ENCODE measurements at places on chromosomes 5 and 9.

- DNase-seq, result no peak
Observed at GRCh38 chr5:105506692-105507277, 1944.2 kb upstream of the NUDT12 start.

- no peak for DNase-seq
Observed at GRCh38 chr9:120950421-120951388, 24.1 kb upstream of the TRAF1 start.

GRCh38 chr9:115855458-115856133 lies 298.0 kb upstream of the PAPPA start:
- DNase-seq, result no peak

DNA sequence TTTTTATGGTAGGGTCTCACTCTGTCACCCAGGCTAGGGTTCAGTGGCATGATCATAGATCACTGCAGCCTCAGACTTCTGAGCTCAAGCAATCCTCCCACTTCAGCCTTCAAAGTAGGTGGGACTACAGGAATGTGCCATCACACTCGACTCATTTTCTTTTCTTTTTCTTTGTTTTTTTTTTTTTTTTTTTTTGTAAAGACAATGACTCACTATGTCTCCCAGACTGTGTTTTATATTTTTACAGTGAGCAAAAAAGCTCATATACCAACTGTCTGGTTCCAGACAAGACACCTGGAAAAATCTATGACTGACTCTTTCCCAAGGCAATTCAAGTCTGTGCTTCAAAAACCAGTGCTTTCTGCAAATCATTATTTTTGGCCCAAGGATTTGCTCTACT lies 10.8 kb upstream of the FOXD1 start:
- no peak for DNase-seq

DNA sequence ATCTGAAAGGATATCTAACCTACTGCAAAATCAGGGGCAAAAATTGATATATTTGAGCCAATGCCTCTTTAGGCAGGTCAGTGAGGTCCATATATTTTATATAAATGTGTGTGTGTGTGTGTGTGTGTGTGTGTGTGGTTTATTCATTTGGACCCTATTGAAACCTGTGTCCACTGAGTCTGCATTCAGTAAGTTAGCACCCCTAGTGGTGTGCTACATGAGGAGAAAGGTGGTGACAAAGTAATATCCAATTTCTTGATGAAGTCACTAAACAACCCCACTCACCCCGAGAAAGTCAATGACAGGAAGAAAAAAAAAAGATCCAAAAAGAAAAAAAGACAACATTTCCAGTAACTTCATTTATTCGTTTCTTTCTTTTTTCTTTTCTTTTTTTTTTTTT lies 4.1 kb downstream of the FBXW11 start:
- no peak for DNase-seq

DNA sequence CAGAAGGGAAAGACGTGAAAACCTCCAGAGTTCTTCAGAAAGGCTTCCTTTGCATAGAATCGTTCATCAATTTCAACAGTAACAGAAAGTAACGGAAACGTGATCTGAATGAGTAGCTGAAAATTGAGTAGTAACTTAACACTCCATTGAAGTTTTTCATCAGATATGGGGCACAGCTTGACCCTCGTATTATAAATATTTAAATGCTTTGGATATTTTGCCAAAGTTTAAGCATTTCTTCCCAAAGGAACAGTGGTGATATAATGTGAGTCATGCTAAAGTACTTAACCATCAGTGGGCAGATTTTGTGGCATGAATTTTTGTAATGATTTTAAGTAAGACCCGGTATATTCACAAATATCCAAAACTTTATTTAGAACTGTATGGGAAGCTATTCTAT lies 67.4 kb upstream of the ADAMTS19 start:
- no peak for DNase-seq

- DNase-seq, result no peak
Observed at GRCh38 chr9:109966643-109967368, 186.8 kb downstream of the PALM2AKAP2 start.

DNA sequence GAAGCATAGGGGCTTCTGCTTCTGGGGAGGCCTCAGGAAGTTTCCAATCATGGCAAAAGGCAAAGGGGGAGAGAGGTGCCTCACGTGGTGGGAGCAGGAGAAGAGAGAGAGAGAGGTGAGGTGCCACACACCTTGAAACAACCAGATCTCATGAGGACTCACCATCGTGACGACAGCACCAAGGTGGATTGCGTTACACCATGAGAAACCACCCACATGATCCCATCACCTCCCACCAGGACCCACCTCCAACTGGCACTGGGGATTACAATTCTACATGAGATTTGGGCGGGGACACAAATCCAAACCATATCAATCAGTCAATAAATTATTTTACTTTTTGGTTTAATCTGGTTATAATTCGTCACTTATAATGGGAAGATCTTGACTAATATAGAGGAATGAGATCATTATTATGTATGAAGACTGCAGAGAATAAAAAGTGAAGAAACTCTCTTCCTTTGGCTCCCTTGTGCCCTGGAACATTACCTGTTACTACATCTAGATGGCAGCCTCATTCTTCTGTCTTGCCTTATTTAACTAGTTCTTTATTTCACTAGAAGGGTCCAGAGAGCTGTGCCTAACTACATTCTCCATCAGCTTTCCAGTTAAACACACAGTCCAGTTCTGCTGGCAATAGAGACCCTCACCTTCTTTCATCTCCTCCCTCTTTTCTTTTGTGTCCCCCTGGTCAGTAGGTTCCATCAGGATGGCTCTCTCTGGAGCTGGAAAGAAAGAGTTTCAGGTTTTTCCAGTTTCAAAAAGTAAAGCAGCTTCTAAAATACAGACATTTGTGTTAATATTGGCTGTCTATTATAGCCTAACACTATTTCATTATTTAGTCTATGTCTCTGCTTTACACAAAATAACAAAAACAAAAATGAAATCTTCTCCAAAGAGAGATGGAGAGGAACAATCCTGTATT lies 21.7 kb upstream of the SPINK7 start:
- DNase-seq, result no peak

GRCh38 chr5:80672140-80672736 lies 17.5 kb upstream of the DHFR start:
- peak; percentile 64 for DNase-seq

GRCh38 chr5:45623832-45624231 lies 72.3 kb downstream of the HCN1 start:
- DNase-seq, result no peak

- no peak for DNase-seq
Observed at GRCh38 chr5:116442095-116442534, 132.5 kb downstream of the SEMA6A start.

DNA sequence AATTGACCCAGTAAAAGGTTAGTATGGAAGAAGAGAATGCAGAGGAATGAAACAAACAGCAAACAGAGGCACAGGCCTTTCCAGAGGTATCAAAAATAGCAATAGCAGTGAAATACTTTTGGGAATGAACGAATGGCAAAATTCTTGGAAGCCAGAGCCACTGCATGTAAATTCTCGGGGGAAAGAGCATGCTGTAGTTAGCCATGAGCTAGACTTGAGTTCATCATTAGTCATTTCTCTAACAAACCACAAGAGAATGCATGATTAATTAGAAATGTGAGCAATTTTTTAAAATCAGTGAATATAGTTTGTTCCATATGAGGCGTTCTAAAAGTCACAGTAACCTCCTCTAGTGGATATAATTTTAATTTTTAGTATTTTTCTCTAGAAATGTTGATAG lies 170.3 kb upstream of the PRR16 start:
- no peak for DNase-seq

DNA sequence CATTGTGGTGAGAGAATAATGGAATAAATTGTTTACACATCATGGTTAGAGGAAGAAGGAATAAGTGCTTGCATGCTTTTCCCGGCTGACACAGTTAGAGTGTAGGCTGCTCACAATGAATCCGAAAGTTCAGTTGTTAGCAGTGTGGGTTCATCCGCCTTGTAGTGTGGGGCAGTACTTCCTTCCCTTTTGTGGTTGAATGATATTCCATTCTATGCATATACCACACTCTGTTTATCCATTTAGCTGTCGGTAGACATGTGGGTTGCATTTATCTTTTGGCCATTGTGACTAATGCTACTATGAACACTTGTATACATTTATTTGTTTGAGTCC lies 84.0 kb downstream of the COL5A1 start:
- DNase-seq, result no peak

DNA sequence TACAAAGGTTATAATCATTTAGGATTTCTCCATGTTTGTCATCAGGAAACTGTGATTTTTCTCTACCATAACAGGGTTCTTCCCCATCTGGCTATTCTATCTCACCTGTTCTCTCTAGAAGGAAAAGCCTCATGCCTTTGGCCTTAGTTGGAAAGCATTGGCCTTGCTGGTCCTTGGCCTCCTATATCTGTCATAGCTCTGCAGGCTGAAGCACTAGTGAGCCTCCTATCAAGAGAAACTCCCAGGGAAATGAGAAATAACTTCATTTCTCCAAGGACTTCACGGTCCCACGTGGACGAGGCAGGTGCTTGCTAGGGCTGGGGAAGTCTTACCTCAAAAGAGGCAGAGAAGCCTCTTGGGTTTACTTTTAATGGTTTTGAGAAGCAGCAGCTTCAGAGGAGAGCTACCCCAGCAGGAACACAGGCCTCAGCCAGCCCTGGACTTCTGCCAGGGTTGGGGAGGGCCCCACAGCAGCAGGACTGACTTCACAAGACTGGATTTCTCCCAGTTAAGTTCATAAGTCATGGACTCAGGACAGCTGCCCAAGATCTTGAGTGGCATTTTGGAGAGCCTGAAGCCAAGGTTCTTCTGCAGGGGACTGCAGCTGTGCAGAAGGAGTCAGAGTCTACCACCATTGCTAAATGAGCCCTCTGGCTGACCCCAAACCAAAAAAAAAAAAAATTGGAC lies 15.8 kb upstream of the PSAT1 start:
- no peak for DNase-seq

GRCh38 chr5:121525706-121526105 lies 326.0 kb upstream of the FTMT start:
- no peak for DNase-seq

DNA sequence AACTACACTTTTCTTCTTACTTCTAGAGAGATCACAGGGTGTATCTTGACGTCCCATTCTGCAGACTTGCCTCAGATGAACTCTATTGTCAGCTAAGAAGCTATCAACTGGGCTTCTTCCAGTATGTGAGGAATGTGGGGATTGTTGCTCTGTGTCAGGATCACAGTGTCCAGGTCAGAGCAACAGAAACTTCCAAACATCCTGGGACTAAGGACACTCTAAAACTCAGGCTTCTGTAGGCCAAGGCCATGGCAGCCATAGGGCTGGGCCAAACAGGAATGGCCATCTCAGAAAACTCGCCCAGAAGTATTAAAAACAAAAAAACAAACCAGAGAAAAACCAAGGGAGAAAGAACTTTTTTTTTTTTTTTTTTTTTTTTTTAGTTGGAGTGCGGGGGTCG lies 210.0 kb upstream of the CLINT1 start:
- no peak for DNase-seq

GRCh38 chr5:136510481-136510880 lies 145.1 kb upstream of the TRPC7 start:
- DNase-seq, result no peak

- DNase-seq, result no peak
Observed at GRCh38 chr9:108645520-108645919, 210.3 kb downstream of the ACTL7B start.

GRCh38 chr5:6632324-6632887 lies 438 bp downstream of the NSUN2 start:
- DNase-seq, result no peak

DNA sequence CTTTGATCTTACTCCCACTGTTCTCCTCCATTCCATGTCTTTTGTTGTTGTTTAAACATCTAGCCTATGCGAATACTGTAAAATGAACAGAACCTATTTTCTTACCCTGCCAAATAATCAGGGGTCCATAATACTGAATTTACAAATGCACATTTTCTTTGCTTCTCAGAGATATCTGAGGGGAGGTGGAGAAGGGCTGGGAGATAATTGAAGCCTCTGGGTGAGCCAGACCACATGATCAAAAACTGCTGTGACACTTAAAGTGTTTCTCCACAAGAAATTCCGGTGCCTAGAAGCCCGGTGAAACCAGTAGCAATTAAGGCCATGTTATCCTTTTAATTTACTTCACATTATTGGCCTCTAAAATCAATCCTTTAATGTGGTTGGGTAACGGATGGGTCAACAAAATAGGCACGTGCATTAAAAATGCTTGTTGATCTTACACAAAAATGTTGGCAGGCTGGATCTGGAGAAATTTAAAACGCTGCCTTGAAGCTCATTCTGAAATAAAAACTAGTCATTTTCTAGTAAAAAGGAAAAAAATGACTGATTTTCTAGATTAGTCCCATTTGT lies 10.8 kb downstream of the SEMA6A start:
- no peak for DNase-seq

DNA sequence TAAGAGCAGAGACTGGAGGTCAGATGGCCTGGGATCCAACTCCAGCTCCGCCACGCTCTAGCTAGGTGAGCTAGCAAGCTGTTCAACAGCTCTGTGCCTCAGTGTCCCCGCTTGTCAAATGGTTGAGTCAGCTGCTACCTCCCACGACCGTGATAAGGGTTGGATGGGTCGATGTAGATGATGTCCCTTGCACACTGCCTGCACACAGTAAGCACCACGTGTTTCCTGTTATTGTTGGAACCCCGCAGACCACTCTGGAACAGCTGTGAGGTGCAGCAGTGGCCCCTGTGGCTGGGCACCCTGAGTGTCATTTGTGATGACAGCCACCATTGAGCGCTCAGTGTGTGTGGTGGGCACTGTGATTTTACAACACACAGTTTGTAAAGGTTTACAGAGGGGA lies 54.0 kb upstream of the CTSL start:
- DNase-seq, result no peak
